T-helper 1 cell (primary cell): ENCODE measurements at places on chromosomes 11 and 22.

DNA sequence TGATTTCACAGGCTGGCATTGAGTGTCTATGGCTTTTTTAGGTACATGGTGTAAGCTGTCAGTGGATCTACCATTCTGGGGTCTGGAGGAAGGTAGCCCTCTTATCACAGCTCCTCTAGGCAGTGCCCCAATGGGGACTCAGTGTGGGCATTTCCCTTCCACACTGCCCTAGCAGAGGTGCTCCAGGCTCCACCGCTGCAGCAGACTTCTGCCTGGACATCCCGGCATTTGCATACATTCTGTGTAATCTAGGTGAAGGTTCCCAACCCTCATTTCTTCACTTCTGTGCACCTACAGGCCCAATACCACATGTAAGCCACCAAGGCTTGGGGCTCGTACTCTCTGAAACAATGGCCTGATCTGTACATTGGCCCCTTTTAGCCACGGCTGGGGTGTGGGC, 78.3 kb downstream of the RNF169 start:
- no peak for DNase-seq

- DNase-seq, result no peak
Observed at GRCh38 chr11:64060263-64060860, 24.6 kb downstream of the FLRT1 start.

DNA sequence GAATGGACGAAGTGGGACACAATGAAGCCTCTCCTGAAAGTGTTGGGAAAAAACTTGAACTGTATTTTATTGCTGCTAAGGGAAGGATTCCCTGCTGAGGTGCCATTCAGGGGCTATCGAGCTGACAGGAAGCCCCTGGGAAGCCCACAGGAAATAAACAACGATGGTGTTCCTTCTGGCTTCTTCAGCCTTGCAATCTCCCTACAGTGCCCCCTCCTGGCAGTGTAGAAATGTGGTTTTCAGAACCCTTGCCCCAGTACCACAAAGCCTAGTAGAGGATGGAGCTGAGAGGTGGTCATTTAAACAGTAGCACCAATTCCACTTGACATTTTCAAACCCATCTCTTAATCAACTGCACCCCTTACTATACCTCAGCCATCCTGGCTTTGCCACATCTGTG, 676.7 kb upstream of the ARHGAP42 start:
- no peak for DNase-seq

- DNase-seq, result no peak
Observed at GRCh38 chr22:35967046-35967397, 61.6 kb downstream of the RBFOX2 start.
